CD4-positive, alpha-beta T cell treated with Interleukin-17A for 1 hour (primary cell): ENCODE measurements at places on chromosomes 5 and 9.

DNA sequence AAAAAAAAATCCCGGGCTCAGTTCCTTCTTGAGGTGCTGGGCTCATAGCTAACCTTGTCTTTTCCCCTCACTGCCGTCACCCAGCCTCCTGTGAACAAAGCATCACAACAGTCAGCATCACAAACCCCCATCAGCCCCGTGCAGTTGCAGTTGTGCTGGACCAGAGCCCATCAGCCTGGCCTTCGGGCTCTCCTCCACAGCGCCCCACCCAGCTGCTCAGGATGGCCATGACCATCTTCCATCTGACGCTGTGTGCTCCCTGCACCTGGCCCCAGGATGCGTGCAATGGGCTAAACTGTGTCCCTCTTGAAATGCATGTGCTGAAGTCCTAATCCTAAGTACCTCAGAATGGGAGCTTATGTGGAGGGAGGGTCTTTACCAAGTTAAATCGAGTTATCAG, 48.1 kb downstream of the NSUN2 start:
- no peak for DNase-seq

DNA sequence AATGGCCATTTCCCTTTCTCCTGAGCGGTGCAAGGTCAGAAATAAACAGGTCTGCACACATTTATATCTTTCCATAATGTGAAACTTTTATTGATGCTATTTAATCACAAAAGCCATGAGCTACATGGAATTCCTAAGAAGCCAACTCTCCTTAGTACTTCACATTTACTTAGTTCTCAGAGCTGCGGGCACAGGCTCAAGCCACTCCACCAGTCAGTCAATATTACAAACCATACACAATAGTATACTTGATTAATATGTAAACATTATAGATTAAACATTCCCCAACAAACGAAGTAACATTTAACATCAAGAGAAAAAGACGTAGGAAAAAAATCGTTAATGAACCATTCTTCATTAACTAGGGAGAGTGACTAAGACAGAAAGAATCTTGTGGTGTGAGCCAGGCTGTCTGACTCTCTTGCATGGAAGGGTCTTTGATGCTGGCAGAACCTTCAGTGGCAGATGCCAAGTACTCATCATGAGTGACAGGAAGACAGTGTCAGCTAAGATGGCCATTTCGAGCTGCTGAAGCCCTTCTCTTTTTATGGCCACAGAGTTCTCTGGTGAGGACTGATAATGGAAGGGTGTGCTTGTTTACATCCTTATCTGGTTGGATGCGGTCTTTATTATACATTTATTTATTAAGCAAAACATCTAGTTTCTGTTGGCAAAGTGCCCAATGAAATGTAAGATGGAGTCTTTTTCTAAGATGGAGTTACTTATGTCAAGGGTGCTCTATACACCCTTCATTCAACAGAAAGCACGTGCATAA, 115.5 kb upstream of the TUT7 start:
- no peak for DNase-seq

DNA sequence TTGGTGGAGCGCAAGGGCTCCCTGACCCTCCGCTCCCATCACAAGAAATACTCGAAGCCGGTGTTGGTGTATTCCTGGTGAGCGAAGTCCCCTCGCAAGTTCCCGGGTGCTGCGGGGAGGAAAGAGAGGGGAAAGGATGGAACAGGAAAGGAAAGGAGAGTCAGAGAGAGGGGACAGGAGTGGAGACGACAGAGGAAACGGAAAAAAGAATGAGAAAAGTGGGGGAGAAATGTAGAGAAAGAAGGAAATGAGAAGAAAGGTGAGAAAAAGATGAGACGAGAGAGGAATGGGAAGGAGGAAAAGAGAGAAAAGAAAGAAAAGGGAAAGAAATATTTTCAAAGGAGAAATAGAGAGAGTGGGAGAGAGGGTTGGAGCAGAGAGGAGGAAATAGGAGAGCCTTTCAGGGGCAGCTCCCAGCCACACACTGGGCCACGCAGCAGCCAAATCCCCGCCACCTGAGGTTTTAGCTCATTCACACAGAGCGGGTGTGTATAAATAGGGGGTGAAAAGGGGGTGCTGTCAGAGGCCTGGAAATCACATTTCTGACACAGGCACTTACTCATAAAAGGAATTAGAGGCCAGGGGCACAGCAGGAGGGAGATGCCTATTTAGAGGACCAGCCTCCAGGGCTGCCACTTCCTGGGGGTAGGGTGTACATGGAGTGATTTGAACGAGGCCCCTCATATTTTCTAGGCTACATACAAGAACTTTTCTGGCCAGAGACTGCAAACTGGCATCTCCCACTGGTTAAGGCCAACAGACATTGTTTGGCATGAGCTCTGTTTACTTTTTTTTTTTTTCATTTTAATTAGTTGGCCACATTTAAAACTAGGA, 555 bp downstream of the CFAP95 start:
- no peak for DNase-seq

- no peak for DNase-seq
These were observed 133.3 kb upstream of the RAD23B start for GRCh38 chr9:107149756-107150155.

GRCh38 chr5:173733425-173733824, 117.0 kb upstream of the BOD1 start:
- no peak for DNase-seq

DNA sequence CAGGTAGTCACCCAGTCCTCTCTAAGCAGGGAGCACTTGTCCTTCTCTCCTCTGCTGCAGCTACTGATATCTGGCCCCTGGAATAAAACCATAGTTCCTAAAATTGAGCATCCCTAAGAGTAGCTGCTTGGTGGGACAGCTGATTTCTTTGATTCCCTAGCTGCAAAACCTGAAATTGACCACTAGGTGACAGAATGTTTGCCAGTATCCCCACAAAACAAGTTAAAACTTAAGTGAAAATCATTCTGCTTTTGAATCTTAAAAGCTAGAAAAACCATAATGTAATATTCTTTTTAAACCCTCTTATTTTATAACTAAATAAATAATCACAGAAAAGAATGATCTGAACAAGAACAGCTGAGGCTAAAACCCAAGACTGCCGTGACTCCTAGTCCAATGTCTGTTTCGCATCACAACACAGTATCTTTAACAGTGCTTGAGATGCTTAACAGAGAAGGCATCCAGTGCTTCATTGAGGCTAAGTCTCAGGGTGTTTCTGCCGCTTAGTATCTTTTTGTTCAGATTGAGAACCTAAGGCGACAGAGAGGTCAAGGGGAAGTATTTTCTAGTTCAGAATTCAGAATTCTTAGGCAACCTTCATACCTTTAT, 24.4 kb upstream of the TAL2 start:
- no peak for DNase-seq

- no peak for DNase-seq
These were observed 59.2 kb downstream of the ICE1 start for GRCh38 chr5:5481633-5482032.
